ENCODE measurements at places on chromosomes 5 and 9.

GRCh38 chr5:141992349-141992963 is 20.4 kb downstream of the GNPDA1 start:
- DNase-seq: no peak

DNA sequence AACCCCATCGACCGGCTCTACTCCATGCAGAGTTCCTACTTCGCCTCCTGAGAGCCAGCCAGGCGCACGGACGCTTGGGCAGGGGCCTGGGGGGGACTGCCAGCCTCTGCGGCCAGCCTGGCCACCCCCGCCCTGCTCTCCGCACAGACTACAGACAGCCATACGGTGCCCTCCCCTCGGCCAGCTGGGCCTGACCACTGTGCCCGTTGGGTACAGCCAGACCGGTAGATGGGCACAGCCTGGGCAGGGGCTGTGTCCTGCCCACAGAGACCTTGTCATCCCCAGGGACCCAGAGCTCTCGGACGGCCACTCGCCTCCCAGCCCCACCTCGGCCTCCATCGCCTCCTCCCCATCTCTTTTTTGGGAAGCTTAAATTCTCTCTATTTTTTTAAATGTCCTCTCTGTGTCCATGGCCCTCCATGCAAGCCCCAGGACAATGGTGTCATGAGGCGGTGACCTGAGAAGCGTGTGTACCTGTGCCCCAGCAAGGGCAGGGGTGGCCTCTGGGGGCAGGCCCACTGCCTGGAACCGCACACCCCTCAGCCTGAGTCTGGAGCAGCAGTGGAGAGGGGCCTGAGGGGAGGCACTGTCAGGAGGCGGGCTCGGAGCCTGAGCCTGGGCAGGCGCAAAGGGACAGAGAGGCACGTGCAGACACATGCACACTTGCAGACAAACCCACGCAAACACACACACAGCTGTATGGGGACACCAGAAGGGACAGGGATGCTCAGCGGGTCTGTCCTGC is 82.8 kb downstream of the LMX1B start:
- no peak for DNase-seq

- no peak for DNase-seq
These were observed 21.9 kb downstream of the STRBP start for GRCh38 chr9:123246534-123246933.

DNA sequence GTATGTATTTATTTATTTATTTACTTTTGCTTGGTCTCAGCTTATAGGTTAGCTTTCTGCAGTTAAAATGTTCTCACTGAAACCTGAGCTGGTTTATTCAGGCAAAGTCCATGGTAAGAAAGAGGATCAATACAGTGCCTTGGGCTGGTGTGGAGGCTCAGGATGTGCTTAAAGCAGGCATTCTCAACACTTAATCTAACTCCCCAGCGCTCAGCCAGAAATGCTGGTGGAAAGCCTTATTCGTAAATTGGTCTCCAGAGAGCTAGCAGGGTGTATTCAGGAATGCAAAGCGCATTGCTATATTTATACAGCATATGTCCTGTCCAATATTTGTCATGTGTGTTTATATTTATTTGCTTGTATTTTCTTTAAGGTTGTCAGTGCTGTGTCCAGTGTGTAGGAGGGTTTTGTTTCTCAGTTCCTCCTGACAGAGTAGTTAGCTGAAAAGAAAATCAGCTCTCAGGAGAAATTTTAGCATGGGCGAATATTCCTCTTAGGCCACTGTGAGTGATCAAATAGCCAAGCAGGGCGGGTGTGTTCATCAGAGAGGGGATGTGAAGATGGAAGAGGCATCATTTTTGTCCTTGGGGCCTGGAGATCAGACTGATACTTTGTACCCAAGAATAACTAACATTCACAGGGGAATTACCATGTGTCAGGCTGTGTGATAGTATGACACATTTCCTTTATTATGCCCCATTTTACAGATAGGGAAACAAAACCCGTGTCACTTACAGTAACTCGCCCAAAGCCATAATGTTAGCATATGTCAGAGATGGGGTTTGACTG is 65.8 kb downstream of the DOCK2 start:
- DNase-seq: no peak

DNA sequence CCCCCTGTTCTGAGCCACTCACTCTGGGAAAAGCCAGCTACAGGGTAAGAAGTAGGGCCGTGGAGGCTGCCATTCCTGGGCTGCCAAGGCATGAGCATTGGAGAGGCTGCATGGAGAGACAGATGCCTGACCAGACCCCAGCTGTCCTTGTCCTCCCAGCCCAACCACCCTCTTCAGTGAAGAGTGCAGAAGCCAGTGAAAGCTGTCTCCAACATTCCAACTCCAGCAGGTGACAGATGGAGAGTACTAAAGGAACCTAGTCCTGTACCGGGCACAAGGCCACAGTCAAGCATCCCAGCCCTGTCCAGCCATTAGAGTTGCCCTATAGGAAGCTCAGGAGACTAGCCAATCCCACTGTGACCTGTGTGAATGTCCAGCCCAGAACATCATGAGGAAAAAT is 165.1 kb downstream of the DIRAS2 start:
- no peak for DNase-seq

GRCh38 chr5:149593370-149593769 is 12.1 kb downstream of the ARHGEF37 start:
- DNase-seq: no peak

DNA sequence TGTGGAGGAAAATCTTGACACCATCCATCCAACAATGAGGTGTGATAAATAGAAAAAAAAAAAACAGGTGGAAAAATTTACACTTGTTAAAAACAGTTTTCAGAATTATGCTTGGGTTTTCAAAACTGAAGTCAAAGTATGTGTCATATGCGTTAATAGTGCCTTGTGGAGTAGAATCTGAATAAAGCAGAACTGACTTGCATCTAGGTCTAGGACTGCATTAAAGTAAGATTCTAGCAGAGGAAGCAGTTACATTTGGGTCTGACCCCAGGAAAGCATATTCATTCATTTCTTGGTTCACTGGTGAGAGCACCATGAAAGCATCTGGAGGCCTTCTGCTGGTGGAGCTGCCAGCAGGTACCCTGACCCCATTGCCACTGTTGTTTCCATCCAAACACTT is 89.0 kb downstream of the MARCHF3 start:
- DNase-seq: no peak

DNA sequence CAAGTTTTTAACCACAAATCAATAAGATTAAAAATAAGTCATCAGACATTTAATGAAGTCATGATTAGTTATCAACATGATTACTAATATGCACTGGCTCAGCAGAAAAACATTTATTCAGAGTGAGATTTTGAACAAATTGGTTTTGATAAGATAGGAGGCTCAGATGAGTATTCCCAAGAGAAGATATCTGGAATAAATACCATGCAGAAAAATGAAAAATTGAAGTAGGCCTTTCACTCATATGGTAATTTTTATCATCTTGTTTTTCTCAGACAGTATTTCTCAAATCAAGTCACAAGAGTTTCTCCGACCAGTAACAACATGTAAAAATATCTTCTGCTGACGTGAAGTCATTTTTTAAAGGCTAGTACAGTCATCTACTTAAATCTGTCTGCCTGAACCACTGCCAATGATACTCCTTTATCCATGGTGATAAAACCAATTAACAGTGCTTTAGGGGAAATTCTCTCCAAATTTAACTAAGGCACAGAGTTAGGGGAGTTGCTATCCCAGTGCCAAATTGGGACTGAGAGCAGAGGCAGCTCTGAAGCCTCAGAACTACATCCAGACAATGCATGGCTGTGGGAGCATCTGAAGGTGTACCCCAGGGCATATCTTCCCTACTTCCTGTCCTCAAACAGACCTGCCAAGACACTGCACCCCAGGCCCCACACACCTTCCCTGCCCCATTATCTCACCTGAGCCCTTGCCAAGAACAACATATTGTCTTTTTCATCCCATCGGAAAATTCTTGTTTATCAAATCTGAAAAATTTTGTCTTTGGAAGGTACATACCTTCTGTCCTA is 105.5 kb upstream of the TSLP start:
- no peak for DNase-seq

GRCh38 chr9:88828492-88828974 is 162.7 kb upstream of the S1PR3 start:
- DNase-seq: no peak

GRCh38 chr5:130400091-130400490 is 495.8 kb downstream of the CHSY3 start:
- no peak for DNase-seq

DNA sequence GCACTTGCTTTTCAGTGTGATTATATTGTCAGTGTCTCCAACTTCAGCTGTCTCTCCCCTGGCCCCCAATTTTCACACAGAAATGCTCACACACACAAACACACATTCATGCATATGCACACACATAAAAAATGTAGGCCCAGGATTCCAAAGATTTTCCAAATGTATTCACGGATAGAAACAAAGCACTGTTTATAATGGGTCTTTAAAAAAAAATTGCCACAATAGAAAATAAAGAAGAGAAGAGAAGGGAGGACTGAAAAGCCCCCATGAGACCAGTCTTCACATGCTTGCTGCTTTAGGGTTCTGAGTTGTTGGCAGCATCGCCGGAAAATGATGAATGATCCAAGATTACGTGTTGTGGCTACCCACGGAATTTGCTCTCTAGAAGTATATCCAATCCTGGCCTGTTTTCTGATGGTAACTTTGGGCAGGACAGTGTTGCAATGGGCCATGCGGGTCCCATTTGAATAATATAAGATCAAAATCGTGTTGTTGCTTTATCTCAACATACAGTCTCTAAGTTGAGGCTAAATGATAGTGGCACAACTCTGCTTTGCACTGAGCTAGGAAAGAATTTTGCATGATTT is 36.2 kb upstream of the ACO1 start:
- DNase-seq: no peak

DNA sequence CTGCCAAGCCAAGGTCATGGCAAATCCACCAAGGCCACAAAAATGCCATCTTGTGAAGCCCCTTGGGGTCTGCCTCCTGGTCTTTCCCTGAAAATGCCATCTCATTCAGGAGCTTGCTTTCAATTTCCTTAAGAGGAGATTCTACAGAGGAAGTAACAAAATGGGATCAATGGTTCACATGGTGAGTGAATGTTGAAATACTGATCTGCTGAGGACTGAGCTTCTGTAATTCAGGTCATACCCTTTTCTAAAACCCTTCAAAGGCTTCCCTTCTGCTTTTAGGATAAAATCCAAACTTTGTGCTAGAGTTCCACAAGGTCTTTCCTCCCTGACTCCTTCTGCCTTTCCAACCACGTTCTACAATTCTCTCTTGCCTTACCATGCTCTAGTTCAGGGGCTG is 24.7 kb upstream of the NR3C1 start:
- no peak for DNase-seq

- no peak for DNase-seq
These were observed 46.7 kb upstream of the CER1 start for GRCh38 chr9:14769230-14769571.

DNA sequence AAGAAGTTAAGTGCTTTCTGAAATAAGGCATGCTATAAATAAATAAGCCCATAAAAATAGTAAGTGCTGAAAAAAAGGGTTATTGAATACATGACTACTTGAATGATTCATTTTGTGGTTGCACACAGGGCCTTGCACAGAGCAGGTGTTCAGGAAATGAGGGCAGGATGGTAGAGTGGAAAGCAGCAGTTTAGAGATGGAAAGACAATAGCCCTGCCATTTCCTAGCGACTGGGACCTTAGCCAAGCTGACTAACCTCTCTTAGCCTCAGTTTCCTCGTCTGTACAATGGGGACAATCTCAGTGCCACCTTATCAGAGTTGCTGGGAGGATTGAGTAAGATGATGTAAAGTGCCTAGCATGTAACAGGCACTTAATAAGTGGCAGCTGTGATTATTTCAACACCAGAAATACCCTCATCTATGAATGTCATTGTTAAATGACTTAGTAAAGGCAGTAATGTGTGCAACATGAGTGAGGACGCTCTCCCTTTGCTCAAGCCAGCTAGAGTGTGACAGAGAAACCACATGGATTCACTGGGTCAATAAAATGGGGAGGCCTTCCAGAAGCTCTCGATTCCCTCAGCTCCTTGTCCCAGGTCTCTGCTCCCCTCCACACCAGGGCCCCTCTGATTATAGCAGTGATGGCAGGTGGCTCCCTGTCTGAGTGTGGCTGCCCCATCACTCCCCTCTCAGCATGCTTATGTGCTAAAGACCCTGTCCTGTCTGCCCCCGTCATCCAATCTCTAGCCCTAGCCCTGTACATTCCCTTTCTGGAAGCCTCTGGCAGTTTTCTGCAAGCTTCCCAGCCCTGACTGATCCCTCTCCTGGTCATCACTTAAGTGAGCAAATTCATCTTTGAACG is 16.0 kb upstream of the PHF19 start:
- no peak for DNase-seq

- no peak for DNase-seq
These were observed 175.1 kb upstream of the MAP1B start for GRCh38 chr5:71932131-71932654.

DNA sequence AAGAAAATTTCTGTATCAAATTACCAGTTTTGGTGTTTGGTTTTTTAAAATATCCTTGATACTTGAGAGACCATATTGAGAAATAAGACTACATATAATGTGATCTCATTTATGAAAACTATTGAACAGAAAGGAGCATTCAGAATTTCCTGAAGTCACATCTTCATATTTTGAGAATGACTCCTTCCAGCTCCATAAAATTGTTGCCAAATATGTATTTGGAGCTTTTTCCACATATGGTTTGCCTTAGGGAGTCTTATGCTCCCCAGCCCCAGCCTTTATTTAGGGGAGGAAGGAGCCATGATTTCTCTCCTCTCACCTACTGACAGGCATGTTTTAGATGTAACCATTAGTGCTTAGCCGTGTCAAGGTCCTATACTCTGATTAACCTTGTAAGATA is 51.1 kb downstream of the GCNT1 start:
- DNase-seq: no peak

DNA sequence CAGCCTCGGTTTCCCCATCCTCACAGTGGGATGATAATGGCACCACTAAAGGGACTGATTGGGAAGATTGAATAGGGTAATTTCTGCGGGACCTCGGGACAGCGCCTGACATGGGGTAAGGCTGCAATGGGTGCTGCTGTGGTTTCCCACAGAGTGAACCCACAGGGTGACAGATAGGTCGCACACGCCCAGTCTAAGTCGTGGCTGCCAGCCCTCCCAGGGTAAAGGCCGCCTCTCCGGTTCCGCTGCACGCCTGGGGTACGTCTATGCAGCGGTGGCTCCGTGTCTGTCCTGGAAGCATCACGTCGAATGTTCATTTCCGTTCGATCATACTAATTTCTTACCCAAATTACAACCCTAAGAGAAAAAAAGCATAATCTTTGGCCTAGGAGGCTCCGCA is 631 bp downstream of the CFAP77 start:
- DNase-seq: no peak

- DNase-seq: peak; percentile 87
These were observed 72.8 kb upstream of the ASTN2 start for GRCh38 chr9:117487555-117488175.

- no peak for DNase-seq
These were observed 44.1 kb upstream of the VDAC1 start for GRCh38 chr5:134048864-134049263.

- DNase-seq: no peak
These were observed 313.9 kb downstream of the TLE1 start for GRCh38 chr9:81375187-81376100.

DNA sequence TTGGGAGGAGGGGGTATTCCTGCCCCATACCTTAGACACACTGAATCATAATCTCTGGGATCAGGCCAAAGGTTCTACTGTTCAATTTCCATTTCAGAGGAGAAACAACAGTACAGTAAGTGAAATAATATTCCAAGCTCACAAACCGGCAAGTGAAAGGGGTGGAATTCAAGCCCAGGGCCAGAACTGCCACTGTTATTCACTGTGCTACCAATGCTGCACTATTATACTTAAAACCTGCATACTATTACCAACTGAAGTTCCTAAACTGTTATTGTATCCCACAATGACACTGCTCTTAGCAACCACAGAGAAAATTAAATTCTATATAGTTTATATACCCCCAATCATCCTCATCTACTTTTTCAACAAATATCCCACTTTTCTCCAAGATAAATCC is 24.6 kb downstream of the SSBP2 start:
- no peak for DNase-seq

Measured in osteocyte (in vitro differentiated cells).